ENCODE measurements at places on chromosomes 7 and 10.

DNA sequence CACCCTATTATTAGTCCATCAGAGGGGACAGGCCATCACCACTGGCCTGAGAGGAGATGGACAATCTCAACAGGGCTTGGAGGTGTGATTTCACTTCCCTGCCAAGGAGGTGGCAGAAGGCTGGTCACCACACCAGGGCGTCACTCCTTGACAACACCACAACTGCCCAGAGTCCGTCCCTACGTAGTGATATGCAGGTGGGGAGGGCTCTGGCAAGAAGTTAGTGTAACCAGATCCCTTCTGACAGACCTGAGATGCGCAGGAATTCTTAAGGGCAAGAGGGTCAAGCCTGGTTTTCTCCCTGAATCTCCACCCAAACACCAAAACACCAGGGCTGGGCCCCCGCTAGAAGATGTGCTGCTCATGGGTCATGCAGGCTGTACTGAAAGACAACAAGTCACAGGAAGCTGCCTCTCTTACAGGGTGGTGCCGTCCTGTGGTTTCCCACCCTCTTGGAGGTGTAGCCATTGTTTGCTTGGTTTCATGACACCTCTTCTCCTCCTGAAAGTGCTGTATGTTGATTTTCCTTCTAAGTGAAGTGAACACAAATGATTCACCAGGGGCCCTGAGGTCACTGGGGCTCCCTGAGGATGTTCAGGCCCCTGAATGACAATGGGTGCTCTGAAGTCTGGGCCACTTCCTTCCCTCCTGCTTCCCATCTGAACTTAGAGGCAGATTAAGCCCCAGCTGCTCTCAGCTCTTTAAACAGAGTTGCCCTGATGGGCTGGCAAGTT is 27.1 kb downstream of the ATXN7L1 start:
- no peak for DNase-seq

DNA sequence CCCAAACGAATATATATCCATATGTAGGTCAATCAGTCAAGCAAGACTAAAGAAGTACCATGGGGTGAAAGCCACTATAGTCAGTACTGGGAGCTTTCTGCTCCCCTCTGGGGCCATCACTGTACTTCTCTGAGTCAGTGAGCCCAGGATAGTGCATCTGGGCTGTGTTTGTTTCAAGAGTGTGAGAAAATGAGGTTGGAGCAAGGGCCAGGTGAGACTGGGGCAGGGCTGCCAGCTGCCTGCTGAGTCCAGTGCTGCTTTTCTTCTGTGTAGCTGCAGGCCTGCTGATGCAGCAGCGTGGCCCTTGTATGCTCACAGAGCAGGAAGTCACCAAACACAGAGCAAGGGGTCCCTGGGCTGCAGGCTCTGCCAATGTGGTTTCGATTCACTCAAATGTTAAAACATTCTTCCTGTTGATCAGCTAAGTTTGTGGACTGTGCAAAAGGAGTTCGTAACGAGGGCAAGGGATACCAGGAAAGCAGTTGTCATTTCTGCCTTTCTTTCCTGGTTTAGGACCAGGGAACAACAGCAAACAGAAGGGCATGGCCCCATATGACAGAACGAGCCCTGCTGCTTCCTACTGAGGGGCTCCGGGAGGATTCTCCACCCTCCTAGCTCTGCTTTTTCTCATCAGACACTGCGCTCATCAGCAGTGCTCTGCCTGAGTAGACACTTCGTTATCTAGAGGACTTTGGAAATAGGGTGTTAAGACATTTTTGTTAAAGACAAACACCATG is 65.4 kb upstream of the TNS3 start:
- no peak for DNase-seq

DNA sequence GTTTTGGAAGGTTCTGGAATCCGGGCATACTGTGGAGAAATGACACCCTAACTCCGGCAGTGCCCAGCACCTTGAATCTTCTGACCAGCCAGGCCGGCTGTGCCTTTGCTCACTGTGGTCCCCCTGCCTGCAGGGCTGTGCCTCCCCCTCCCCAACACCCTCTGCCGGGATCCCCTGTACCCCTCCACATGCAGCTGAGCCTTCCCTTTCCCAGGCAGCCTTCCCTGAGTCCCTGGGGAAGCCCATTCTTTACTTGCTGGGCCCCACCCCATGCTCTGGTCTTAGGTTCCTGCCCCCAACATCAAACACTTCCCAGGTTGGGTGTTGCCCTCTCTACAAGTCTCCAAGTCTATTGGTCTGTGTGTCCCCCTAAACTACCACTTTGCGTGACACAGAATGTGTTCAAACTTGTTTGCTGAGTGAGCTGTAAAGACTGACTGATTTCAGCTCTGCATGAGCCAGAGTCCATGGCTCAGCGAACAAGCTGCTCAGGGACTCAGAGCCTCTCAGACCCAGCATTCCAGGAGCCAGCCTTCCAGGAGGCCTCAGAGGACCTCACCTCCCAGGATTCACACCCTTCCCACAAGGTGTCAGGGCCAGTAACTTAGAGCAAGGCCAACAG is 31.6 kb downstream of the CALML5 start:
- no peak for DNase-seq

GRCh38 chr10:103576862-103577261 is 83.4 kb downstream of the NEURL1 start:
- DNase-seq = no peak

DNA sequence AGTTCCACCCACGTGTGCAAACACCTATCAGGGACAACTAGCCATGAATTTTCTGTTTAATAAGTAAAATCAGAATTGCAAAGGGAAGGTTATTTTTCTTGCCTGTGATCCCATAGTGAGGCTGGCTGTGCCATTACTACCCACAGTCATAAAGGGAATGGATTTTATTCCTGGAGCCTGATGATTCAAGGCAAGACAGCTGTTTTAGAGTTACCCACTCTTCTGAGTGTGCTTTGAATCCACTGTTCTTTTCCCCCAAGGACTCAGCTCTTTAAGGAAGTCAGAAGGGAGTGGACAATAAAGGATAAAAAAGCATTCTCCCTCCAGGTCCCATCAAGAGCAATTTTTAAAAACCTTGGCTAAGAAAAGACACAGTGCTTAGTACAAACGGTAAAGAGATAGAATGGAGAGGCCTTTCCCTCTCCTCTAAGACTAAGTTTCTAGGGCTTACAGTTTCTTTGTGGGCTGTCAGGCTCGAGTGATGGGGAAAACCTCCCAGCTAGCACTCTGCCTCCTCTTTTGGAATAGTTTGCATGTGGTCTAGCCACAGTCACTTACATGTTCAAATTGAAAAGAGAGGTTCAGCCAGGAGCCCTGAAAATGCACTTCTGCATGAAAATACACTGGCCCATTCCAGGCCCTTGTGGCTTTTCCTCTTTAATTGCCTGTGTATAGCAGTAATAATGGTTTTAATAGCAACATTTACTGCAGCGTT is 5.1 kb upstream of the LRRC4 start:
- no peak for DNase-seq

DNA sequence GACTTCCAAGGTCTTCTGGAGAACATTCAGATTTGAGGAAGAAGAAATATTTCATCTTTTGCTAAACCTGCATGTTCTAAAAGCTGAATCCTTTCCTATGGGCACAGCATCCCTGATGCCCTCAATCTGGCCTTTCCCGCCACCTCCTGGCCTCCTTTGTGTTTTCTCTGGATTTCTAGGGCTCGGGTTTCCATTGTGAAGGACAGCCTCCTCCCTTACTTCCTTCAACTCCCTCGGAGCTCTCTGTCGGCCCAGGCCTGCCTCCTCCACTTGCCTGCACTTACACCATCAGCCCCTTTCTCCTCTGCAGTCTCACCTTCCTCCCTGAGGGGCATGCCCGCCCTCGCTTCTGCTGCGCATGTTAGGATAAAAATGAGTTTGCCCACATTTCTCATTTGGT is 75.4 kb downstream of the WIPF3 start:
- no peak for DNase-seq

DNA sequence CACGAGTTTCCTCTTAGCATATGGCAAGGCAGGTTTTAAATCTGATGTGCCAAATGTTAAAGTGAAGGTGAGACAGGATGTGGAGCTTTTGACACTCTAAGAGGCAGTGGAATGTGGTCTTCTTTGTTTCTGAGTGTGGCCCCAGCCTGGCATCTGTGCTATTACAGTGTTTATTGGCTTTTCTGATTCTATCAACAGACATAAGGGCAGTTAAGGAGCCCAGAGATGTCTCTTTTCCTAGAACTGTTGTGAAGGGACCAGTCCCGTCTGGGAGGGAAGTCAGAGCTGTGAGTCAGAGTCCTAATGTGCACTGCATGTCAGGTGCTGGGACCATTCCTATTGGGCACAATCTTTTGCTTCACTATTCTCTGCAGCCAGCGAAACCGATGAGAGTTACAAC is 32.5 kb downstream of the TRUB1 start:
- no peak for DNase-seq

DNA sequence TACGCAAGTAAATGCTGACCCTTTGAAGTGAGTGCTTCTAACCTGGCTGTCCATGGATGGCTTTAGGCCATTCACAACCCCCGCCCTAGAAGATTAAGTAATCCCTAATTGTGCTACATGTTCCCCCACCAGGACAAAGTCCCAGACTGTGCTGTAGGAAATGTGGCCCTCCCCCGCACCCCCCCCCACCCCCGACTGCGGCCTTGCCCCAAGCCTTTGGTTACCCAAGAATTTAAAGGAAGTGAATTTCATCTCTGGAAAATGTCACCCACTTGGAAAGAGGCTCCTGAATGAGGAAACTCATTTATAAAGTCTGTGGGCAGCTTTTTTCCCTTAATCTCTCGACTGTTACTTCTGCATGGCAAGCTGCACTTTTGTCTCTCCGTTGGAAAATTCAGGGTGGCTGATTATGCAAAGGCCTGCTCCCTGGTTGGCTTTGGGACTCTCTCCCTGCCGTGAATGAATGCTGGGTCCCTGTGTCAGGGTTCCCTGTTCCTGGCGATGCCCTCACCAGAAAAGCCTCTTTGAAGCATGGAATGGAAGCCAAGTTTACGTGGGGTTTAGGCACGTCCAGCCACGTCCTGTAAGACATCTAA is 31.4 kb upstream of the AQP1 start:
- no peak for DNase-seq

DNA sequence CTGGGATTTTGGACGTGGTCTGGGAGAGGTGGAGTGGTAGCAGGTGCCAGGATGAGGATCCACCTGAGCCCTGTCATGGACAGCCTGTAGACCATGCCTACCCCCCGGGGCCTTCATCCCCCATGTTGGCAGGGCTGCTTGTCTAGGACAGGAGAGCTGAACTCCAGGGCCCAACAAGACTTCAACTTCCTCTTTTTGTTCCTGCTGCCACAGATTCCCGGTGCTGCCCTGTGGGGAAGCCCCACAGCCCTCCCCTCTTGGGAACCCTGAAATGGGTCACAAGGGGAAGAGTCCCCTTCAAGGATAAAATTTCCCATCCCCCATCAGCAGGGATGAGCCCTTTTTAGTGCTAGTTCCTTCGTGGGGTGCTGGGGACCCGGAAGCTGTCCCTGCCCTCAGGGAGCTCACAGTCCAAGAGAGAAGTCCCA is 1.3 kb upstream of the CUEDC2 start:
- DNase-seq = no peak

- DNase-seq = no peak
These were observed 445.0 kb downstream of the PARD3 start for GRCh38 chr10:34370126-34370525.

DNA sequence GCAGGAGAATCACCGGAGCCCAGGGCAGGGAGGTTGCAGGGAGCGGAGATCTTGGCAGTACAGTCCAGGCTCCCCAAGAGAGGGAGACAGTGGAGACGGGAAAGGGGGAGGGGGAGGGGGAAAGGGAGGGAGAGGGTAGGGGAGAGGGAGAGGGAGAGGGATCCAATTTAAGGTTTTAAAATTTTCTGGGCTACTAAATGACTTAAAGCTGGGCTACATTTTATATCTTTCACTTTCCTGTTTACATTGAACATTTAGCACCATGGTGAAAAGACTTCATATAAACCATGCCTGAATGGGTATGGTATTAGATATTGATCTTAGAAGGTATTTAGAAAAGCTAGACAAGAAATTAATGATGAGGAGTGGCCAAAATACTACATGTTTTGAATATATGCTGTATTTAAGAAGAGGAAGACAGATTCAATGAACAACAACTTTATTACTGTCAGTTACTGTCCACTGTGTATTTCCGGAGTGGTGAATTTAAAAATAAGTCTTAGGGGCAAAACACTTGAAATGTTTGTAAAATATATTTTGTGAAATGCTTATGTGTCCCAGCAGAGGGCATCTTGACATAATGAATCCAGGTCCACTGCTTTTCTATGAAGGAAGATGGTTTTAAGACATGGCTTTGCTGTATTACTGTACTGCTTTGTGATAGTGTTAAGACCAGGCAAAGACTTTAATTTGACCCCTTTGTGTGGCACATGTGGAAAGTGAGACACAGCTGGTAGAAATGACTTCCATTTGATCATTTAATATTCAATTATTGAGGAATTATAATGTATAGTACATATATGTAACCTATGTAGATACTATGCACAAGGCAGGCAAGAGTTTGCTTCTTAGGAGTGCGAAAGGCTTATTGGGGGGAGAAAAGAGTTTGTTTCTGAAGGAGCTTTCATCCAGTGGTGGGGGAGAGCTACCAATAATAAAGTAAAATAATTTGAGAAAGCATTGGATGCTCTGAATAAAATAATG is 52.8 kb downstream of the NRF1 start:
- DNase-seq = no peak

GRCh38 chr10:68499544-68499943 is 27.8 kb upstream of the DNA2 start:
- no peak for DNase-seq

- no peak for DNase-seq
These were observed 80.6 kb upstream of the OIT3 start for GRCh38 chr10:72812753-72813430.
